IMR-90 (cell line): ENCODE measurements at places on chromosomes 5 and 9. TPM values are rescaled to one million over a fixed set of nuclear protein-coding genes. Genes with fewer than 3 reads are reported as not detected.

GRCh38 chr5:158477214-158477613 lies 618.3 kb upstream of the CLINT1 start:
- no peak overlapping the region for H3K4me3 ChIP-seq
- H3K4me1 ChIP-seq = no peaks in the 10 kb centered on the region
- no peaks in the 10 kb centered on the region for H3K27me3 ChIP-seq
- H3K36me3 ChIP-seq = no peaks in the 10 kb centered on the region
- H3K27ac ChIP-seq = no peak overlapping the region

DNA sequence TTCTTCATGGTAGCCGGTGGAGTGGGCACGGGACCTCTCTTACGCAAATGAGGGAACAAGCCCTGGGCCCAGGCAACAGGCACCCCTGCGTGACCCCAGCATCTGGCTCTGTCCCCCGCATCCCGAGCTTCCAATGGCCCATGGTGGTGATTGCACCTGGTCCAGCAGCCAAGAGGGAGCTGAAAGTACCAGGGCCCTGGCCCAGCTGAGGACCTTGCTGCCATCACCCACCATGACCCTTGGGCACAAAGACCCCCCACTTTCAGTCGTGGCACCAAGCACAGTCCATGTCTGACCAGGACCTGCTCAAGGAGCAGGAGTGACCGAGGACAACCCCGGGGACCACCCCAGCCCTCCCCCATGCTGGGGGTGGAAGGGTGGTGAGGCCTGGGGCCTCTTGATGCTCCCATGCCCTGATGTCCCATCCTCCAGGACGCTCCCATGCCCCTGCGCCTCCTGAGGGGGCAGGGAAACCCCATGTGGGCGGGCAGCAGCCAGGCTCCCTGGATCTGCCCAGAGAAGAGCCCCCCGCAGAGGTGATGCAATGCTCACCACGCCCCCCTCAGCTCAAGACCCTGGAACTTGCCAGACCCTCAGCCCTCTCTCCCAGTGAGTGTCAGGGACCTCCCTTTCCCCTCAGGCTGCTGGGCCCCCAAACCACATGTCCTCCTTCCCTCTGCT lies 123.9 kb downstream of the ADAMTS2 start:
- peaks cover 5% of the 10 kb centered on the region for H3K4me1 ChIP-seq
- H3K27ac ChIP-seq = no peak overlapping the region
- H3K27me3 ChIP-seq = no peaks in the 10 kb centered on the region
- peaks cover 5% of the 10 kb centered on the region for H3K36me3 ChIP-seq

GRCh38 chr5:158435161-158435616 lies 576.2 kb upstream of the CLINT1 start:
- H3K27ac ChIP-seq = no peak overlapping the region
- no peak overlapping the region for H3K4me3 ChIP-seq
- H3K36me3 ChIP-seq = no peaks in the 10 kb centered on the region
- H3K4me1 ChIP-seq = no peaks in the 10 kb centered on the region
- no peaks in the 10 kb centered on the region; the same call in 1 of the 2 replicates for H3K27me3 ChIP-seq
- no peak for DNase-seq

GRCh38 chr5:165525271-165525670 lies 2019.9 kb downstream of the MAT2B start:
- DNase-seq = peak; percentile 91
- peaks cover 4% of the 10 kb centered on the region; the same call in 1 of the 2 replicates for H3K4me1 ChIP-seq
- no peak overlapping the region for H3K4me3 ChIP-seq
- H3K27ac ChIP-seq = peak overlapping the region; percentile 37; the same call in 1 of the 2 replicates
- H3K27me3 ChIP-seq = no peaks in the 10 kb centered on the region
- no peaks in the 10 kb centered on the region for H3K36me3 ChIP-seq

GRCh38 chr9:16121168-16121567 lies 568.3 kb downstream of the CCDC171 start:
- H3K27me3 ChIP-seq = no peaks in the 10 kb centered on the region
- DNase-seq = no peak
- no peaks in the 10 kb centered on the region for H3K36me3 ChIP-seq
- H3K4me3 ChIP-seq = no peak overlapping the region
- no peak overlapping the region for H3K27ac ChIP-seq

GRCh38 chr9:71944754-71945375 lies 33.4 kb downstream of the C9orf85 start:
- H3K27ac ChIP-seq = no peak overlapping the region
- no peaks in the 10 kb centered on the region for H3K36me3 ChIP-seq

- no peaks in the 10 kb centered on the region for H3K36me3 ChIP-seq
- peaks cover 26% of the 10 kb centered on the region for H3K27me3 ChIP-seq
- H3K4me1 ChIP-seq = no peaks in the 10 kb centered on the region
Measured at GRCh38 chr5:64509828-64510227, 4.0 kb downstream of the RGS7BP start.

PCDHA6 gene
- under 0.01 TPM in 1 of 2 replicates, not detected in the other for total RNA-seq

TRIP13 gene
- total RNA-seq = 27.2 and 35.5 TPM in 2 replicates
